ENCODE measurements at places on chromosomes 16 and 17. TPM values are rescaled to one million over a fixed set of nuclear protein-coding genes. Genes with fewer than 3 reads are reported as not detected.

DNA sequence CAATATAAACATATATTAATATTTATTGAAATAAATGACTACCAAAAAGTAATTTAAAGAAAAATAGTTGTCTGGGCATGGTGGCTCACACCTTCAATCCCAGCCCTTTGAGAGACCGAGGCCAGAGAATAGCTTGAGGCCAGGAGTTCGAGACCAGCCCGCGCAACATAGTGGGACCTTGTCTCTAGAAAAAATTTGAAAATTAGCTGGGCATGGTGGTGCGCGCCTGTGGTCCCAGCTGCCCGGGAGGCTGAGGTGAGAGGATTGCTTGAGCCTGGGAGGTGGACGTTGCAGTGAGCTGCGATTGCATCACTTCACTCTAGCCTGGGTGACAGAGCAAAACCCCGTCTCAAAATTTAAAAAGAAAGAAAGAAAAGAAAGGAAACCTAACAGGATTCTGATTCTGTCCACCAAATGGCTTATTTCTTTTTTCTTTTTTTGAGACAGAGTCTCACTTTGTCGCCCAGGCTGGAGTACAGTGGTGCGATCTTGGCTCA, 3.4 kb upstream of the BPTF start:
- no peak for DNase-seq

- peak; percentile 33 for DNase-seq
Observed at GRCh38 chr16:88383401-88384221, 852 bp downstream of the ZNF469 start.

DNA sequence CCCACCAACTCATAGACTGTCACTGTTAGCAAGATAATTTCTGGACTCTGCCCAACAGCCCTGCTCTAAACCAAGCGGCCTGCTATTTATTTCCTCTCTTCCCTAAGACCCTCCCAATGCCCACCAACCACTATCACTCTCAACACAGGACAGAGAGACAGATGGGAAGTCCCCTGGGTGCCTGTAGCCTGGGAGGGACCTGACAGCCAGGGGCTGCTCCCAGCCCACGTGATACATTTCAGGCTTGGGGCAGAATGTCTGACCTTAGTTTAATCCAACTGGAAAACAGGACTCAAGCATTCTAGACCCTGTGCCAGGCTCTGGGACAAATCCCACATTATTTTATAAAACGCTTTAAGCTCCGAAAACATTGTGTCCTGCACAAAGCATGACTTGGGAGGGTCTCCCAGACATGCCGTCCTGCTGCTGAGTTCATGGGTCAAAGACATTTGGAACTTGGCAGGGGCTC, 23.6 kb downstream of the XYLT1 start:
- no peak for DNase-seq

- peak; percentile 63 for DNase-seq
Observed at GRCh38 chr17:75404731-75405364, 630 bp downstream of the GRB2 start.

- DNase-seq = no peak
Observed at GRCh38 chr17:81414756-81415516, 19.7 kb downstream of the BAHCC1 start.

- no peak for DNase-seq
Observed at GRCh38 chr16:86819533-86819892, 241.2 kb downstream of the FOXL1 start.

DNA sequence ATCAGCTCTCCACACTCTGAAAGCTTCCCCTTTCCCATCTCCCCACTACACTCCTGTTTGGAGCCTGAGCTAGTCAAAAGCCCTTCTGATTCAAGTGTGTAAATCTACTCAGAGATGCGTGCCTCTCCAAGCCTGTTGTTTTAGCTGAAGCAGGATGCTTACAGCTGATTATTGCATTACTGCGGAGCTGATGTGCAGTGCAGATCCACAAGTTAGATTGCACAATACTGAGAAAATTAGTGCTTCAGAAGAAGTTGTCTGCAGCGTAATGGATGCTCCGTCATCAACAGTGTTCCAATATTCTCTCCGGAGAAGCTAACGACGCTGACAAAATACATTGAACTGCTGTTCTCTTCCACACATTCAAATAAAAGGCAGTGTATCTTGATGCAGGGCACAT, 44.8 kb upstream of the NLRP1 start:
- no peak for DNase-seq

GRCh38 chr17:28230011-28230410, 89.0 kb upstream of the TMEM97 start:
- no peak for DNase-seq

DNA sequence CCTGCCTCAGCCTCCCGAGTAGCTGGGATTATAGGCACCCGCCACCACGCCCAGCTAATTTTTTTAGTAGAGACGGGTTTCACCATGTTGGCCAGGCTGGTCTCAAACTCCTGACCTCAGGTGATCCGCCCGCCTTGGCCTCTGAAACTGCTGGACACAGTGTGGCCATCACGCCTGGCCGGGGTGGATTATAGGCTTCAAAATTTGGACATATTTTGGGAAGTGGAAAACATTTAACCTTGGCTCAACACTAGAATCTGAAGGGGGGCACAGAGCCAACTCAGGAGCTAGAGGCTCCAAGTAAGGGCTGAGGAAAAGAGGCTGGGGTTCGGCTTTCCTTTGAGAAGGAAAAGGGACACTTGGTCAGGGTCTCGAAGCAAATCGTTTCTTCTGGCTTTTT, 2.2 kb upstream of the CDK5R1 start:
- DNase-seq = no peak

GRCh38 chr16:84718-85406, 6.8 kb downstream of the MPG start:
- no peak for DNase-seq

DNA sequence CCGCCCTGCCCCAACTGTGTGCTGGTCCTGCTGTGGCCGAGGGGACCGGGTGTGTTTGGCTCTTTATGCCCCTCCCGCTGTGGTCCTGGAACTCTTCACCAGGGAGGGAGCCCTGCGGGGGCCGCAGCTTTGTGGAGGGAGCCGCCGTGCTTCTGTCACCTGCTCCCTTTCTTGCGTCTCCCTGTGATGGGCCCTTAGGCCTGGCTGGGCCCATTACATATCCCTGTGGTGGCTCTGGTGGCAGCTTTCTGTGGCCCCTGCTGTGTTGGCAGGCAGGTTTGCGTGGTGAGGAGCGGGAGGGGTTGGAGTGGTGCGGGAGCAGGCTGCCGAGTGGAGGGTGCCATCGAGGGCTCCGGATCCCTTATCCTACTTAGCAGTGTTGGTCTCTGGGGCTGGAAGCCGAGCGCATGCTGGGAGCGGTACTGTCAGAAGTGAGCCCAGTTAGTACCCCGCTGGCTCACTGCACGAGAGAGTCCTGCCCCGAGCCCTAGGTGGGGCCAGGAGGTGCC, 60.4 kb downstream of the PDPK1 start:
- DNase-seq = no peak

DNA sequence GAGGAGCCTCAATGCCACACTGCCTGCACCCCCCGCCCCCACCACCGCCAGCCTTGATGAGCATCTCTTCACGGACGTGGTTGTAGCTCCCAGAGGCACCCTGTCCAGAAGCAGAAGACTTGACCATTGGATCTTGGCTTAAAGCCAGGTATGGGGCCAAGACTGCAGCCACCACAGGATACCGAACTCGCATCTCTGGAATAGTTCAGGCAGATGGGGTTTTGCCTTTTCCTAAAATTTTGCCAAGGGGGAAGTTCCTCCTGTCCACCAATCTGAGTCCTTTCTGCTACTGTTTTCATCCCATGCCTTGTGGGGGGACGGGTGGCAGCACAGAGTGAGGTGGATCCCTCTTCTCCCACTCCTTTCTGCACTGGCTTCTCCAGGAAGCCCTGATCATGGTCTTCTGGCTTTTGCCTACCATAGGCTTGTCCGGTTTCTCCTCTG, 939 bp downstream of the CORO6 start:
- no peak for DNase-seq

DNA sequence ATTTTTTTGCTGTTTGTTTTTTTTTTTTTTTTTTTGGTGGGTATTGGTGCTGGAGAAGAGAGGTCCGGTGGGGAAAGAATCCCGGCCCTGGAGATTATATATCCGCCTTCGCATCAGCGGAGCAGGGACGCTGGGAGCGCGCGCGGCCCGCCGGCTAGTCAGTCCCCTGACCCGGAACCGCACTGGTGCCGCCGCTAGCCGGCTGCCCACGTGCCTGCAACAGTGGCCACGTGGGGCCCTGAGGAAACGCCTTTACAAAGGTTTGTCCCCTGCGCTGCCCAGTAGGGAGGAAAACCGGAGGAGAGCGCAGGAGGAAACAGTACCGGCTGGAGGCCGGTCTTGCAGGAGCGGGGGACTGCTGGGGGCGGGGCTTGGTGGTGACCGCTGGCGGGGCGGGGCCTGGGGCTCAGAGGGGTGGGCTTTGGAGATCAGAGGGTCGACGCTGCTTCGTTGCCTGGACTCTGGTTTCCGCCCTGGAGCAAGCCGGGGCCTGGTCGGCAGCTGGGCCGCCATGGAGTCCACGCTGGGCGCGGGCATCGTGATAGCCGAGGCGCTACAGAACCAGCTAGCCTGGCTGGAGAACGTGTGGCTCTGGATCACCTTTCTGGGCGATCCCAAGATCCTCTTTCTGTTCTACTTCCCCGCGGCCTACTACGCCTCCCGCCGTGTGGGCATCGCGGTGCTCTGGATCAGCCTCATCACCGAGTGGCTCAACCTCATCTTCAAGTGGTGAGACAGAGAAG, at the start of gene G6PC3:
TSS of gene G6PC3 (plus strand) at position 281 of the 743 bp plus-strand sequence. CDS start at position 512, 231 bp downstream.
- peak; percentile 94 for DNase-seq

- DNase-seq = no peak
Observed at GRCh38 chr17:51629232-51629631, 368.9 kb downstream of the UTP18 start.

- no peak for DNase-seq
Observed at GRCh38 chr16:81755915-81756614, 23.0 kb upstream of the PLCG2 start.

GRCh38 chr16:83402967-83403366, 404.8 kb upstream of the HSBP1 start:
- no peak for DNase-seq

DNA sequence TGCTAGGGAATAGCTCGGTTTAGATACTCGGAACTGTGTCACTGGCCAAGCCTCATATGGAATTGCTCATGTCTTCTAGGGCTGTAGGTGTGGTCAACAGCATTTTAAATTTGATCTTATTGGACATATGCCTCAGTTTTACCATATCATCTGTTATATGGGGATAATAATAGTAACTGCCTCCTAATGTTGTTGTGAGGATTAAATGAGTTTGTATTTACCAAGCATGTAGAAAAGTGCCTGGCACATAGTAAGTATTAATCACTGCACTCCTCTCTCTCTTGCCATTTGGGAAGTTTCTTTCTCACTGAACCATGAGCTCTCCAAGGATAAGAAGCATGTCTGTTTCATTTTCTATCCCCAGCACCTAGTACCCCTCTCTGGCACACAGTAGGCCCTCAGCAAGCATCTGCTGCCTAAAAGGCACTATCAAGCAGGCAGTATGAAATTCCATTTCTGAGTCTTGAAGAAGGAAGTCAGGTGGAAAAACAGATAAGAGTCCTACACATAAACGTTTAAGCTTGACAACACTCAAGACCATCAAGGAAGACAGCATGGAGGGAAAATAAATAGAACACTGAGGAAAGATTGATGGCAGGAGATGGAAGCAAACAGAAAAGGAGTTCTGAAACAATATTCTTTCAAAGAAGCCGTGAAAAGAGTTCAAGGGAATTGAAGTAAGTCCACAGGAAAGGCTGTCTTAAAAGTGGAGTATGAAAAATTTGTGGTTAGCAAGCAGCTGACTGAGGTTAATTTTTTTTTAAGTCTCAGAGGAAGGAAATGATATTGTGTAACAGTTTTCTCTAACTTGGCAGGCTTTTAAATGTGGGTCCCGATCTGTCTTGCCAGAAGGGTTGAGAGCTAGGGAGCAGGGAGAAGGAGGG, 2.2 kb upstream of the ATP6V0A1 start:
- no peak for DNase-seq

GRCh38 chr16:19132255-19132654, 18.5 kb downstream of the ITPRIPL2 start:
- no peak for DNase-seq

GRCh38 chr16:78317564-78318240, 218.2 kb downstream of the WWOX start:
- no peak for DNase-seq

DNA sequence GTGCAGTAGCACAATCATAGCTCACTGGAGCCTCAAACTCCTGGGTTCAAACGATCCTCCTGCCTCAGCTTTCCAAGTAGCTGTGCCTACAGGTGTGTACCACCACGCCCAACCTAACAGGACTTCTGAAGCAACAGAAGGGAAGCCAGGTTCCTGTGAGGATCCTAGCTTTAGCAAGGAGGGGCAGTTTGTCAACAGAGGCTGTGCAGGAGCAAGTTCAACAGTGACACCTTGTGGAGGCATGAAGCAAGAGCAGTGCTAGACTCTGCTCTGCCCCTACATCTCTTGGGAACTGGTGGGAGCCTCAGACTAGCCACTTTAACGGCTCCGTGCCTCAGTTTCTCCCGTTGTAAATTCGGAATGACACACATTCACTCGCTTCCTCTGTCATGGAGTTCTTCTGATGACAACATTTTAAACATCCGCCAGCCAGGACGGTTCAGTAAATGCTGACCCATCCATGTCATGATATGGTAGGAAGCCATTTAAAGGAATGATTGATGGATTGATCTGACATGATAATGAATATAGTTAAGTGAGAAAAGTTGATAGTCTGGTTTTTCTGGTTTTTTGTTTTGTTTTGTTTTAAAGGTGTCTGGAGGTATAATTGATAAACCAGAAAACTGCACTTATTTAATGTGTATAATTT, 218.7 kb downstream of the MRTFB start:
- no peak for DNase-seq

DNA sequence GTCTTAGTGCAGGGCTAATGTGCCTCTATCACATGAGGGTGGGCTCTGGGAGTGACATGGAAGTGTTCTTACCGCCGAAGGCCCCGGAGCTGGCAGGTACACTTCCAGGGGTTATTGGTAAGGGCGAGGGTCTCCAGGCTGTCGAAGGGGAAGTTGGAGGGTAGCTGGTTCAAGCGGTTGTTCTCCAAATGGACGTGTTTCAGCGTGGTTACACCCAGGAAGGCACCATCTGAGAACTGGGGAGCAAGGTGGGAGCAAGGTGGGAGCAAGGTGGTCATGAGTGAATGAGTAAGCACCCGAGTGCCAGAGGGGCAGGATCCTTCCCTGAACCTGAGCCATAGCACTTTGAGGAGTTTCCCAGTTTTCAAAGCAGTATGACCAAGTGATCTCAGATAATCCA, 3.0 kb downstream of the CHAD start:
- no peak for DNase-seq

The BRICD5 gene
- total RNA-seq = 6.1 TPM

The TMEM235 gene
- not detected for total RNA-seq

The USP6 gene
- total RNA-seq = 0.08 TPM

The TEKT5 gene
- total RNA-seq = 0.50 TPM

The RAB11FIP4 gene
- 42.5 TPM for total RNA-seq

The CES5A gene
- not detected for total RNA-seq

The CLEC19A gene
- total RNA-seq = not detected

The KRTAP2-2 gene
- not detected for total RNA-seq

The MT1H gene
- total RNA-seq = 3.3 TPM

The CBFA2T3 gene
- 10.5 TPM for total RNA-seq

The NTN1 gene
- total RNA-seq = 7.4 TPM

The PDILT gene
- not detected for total RNA-seq

The SOX8 gene
- 0.70 TPM for total RNA-seq

The GUCY2D gene
- not detected for total RNA-seq

The NUPR1 gene
- total RNA-seq = 106 TPM

The SULT1A4 gene
- 13.3 TPM for total RNA-seq
